ENCODE measurements at places on chromosomes 7 and 10.

DNA sequence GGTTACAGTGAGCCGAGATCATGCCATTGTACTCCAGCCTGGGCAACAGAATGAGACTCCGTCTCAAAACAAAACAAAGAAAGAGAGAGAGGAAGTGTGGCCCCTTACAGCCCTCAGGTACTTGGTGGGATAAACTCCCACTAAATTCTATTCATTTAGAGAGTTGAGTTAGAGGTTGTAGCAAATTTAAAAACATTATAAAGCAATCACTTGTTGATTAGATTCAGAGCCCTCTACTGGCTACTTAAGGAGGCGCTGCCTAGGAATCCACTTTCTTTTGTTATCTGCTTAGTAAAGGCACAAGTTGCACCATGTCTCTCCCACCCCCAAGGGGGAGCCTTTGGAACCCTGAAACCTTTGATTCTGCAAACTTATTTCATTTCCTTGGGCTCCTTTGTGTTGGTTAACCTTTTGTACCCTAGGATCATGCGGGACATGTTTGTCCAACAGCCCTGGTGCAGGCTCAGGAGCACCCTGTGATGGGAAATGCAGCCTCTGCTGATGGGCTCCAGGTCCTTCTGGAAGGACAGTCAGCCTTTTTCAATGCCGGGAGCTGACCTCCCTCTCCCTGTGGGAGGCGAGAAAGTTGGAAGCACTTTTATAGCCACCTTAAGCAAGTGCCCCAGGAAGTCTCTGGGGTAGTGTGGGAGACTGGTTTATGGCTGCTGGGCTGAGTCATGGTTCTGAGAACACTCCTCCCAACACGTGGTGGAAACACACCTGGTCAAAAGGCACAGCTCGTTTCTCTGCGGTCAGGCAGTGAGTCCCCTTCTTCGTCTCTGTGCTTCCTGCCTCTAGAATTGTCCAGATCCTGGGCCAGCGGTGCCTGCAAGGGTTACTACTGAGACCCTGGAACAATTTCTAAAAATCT lies 2.3 kb downstream of the HKDC1 start:
- DNase-seq = no peak

DNA sequence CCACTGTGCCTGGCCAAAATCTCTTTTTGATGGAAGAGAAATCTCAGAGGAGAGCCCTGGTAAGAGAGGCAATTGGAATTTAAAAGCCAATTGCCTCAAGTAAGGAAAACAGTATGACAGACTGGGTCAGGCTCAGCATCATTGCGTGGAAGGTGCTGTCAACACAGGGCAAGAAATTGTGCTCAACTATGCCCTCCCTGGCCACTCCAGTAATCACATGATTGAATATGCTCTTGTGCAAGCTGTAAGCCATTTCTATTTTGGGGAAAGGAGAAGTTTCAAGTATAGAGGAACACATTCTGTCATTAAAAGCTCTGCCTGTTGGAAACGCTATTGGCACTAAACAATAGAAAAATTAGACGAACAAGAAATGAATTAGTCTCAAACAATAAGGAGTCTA lies 1127.7 kb downstream of the REEP3 start:
- DNase-seq = no peak

DNA sequence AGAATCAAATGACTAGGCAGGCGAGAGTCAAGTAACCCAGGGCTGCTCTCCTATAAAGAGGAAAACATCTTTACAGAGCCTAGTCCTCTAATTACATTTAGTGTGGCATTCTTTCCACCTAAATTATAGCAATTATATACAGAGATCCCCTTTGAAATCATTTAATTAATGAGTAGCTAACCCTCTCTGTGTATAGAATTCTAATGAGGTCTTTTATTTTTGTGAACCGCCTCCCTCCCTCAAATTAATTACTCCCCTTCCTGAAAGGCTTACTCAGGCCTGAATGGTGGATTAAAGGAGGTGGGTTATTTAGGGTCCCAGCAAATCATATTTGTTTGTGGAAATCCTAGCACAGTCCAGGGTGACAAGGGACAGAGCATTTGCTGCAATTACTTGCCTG lies 551.8 kb downstream of the SORCS3 start:
- DNase-seq = no peak

DNA sequence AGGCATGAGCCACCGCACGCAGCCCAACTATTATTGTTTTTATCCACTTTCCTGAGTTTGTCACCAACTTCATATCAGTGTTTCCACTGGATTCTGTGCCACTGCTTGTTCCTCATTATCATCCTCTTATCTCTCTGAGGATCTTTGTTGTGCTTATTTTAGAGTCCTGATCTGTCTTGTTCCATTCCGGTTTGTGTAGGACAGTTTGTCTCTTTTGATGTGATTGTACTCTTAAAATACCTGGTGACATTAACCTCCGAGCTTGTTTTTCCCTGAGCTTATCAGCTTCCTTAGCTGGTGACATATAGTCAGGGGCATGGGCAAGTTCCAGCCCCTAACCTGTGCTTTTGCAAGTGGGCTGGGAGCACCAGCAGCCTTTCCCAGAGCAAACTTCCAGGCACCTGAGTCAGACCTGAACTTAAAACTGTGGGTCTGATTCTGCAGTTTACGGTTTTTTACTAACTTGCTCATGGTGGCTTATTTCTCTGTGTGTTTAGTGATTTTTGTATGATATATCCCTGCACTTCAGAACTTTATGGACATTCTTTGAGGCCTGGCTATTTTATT lies 23.1 kb upstream of the FMC1 start:
- no peak for DNase-seq

DNA sequence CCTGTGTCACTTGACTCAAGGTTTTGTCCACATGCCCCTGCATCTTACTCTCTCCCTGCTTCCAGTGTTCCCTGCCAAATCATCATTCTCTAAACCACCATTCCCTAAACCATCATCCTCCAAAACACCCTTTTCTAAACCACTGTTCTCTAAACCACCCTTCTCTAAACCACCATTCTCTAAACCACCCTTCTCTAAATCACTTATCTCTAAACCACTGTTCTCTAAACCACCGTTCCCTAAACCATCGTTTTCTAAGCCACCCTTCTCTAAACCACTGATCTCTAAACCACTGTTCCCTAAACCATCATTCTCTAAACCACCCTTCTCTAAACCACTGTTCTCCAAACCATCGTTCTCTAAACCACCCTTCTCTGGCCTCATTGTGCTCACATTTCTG lies 142.1 kb downstream of the CXCL12 start:
- no peak for DNase-seq

GRCh38 chr7:158811461-158811860 lies 17.8 kb downstream of the ESYT2 start:
- DNase-seq = no peak

GRCh38 chr10:22934726-22935125 lies 6.9 kb downstream of the ARMC3 start:
- no peak for DNase-seq

GRCh38 chr7:51160990-51161615 lies 155.5 kb downstream of the COBL start:
- peak; percentile 44 for DNase-seq

- DNase-seq = no peak
Observed at GRCh38 chr7:106823631-106824030, 41.5 kb upstream of the PIK3CG start.

DNA sequence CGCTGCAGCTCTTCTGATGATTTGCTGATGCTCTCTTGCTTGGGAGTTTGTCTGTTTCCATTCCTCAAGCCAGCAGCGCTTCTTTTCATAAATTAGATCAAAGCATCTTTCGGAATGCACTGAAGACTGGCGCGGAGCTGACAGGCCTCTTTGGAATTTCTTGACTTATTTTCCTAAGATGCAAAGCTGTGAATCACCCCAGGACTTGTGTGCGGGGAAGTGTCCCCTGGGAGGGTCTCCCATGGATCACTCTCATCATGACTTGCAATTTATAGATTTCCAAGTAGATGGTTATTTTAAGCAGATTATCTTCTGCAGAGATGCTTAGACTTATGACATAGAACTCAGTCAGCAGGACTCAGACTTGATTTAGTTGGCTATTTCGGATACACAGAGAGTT lies 467.2 kb downstream of the TCERG1L start:
- no peak for DNase-seq

- DNase-seq = no peak
Observed at GRCh38 chr10:14381475-14381874, 50.8 kb upstream of the FRMD4A start.

- peak; percentile 58 for DNase-seq
Observed at GRCh38 chr7:151249034-151249731, 689 bp upstream of the SMARCD3 start.

- no peak for DNase-seq
Observed at GRCh38 chr10:128178302-128178958, 52.2 kb upstream of the MKI67 start.

- no peak for DNase-seq
Observed at GRCh38 chr10:9437131-9437530, 1382.6 kb downstream of the GATA3 start.

DNA sequence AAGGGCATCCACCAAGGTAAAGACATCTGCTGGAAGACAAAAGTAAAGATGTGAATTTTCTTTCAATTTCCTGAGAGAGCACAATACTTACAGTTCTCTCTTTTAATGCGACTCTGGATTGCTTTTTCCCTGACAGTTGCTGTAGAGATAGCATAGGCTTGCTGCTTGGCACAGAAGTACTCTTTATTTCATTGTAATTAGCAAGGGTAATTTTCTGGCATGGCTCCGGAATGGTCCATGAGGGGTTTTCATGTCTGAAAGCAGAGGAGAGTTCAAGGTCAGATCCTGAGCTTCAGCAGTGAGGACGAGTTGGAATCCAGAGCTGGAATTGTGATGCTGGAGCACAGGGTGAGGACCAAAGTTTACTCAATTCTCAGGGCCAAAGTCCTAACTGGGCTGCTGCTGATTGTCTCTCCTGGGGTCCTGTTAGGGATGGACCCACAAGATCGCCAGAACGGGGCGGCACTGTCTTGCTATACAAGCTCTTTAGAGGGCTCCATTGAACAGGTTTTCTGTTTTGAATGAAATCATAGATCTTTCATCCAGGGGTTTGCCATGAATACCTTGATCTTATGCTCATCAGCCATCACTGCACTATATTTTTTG lies 190.0 kb upstream of the MKI67 start:
- no peak for DNase-seq

- no peak for DNase-seq
Observed at GRCh38 chr10:4532467-4532866, 293.5 kb upstream of the AKR1E2 start.

GRCh38 chr7:113487925-113488731 lies 369.8 kb upstream of the SMIM30 start:
- no peak for DNase-seq

DNA sequence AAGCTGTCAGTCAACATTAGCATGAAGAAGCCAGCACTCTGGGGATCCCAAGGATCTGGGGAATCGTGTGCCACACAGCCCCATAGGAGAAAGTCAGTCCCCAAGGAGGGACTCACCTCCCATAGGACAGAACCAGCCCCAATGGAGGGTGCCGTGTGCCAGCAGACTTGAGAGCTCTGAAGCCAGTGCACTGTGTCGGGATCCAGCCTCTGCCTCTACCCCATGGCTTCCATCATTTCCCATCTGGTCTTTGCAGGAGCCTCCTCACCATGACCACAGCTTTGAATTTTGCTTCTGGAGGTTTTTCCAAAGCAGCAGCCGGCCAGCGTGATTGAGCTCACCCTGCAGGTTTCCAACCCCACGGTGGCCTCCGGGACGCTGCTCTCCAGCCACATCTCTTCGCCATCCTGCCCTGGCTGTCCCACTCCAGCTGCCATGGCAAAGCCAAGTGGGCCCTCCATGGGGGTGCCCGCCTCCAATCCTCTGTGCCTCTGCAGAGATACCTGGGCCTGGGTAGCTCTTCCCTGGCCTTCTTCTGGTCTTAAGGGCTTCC lies 171.8 kb upstream of the SHH start:
- DNase-seq = no peak

DNA sequence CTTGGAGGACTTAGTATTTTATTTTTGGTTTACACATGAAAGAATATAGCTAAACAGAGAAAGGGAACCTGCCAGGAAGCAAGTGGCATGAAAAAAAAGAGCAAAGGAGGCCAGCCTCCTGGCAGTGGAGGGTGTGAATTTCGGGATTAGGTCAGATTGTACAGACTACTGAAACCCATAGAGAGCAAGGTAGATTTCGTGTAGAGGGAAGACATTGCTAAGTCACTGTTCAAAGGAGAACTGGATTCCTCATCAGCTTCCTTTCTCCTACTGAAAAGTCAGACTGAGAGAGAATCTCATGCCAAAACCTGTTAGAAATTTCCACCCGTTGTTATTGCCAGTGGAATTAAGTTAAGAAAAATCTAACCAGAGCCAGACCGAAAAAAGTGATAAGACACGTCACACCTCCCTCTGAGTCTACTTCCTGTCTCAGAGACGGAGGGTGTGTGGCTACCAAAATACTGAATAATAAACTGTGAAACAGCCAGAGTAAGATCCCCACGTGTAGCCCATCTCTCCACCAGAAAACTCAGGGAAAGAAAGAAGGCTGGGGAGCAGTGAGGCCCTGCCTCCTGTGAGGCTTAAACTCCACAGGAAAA lies 118.8 kb downstream of the SKIDA1 start:
- DNase-seq = no peak

- no peak for DNase-seq
Observed at GRCh38 chr10:90916392-90917237, 4.3 kb downstream of the ANKRD1 start.

DNA sequence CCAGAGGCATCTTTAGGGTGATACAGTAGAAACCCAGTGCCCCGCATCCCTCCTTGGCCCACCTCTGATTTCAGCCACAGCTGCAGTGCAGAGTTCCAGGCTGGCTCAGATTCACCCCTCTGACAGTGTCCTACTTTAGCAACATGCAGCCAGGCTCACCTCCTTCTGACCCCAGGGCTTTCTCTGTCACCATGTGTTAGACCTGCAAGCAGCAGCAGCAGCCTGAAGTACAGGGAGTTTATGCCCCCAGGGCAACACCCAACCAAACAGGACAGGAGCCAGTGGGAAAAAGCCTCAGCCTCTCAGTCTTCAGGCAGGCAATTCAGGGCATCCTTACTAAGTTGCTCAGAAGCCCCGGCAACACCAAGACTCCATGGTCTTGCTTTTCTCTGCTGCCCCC lies 109.0 kb upstream of the PLXNA4 start:
- DNase-seq = no peak

DNA sequence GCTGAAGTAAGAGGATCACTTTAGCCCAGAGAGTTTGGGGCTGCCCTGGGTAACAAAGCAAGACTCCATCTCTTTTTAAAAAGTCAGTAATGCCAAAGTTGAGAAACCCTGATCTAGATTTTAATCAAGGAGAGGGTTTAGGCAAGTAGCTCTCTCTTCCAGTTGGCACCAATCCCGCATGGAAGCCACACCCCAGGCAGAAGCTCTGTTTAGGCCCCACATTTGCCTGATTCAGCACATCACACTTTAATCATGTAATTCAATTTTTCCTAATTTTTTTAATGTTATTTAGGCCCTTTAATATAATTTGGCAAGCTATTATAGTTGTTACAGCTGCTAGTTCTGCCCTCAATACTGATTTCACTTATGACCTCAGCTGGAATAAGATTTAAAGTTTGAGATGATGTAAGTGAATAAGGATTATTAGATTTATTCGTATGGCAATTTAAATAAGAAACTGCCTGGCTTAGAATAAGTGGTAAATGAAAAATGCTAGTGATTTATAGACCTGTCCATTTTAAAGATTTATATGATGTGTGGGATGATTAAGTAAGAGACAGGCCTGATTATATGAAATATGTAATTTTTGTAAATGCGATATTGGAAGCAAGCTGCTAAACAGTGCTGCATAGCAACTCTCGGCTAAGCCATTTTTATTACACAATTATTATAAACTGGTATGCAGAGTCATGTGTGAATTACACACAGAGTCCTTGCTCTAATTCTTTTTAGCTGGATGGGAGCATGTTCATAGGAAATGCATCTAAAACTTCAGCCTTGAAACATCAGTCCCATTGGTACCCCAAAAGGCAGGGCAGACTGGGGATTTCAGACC lies 80.2 kb upstream of the NFE2L3 start:
- DNase-seq = no peak
